ENCODE measurements at places on chromosomes 3 and 15.
A peak's percentile ranks its signal among the peaks of the same experiment; 100 is the strongest.

GRCh38 chr3:170730071-170730812 is 139.8 kb downstream of the RPL22L1 start:
- DNase-seq, result no peak

DNA sequence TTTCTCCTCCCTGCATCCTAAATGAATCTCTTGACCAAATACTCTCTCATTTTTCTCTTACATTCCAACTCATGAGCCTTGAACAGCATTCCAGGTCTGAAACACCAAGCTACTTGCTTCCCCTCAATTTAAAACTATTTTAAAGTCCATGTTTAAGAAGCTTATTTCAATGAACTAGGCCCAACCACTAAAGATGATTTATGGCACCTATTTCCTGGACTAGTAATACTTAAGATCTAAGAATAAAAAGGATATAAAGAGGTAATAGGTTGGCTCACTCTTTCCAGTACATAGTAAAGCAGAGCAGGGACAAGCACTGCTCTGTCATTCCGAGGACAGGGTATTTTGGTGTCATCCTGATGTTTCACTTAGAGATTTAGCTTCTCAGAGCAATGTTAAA is 219.3 kb upstream of the TMCO5A start:
- DNase-seq, result no peak

DNA sequence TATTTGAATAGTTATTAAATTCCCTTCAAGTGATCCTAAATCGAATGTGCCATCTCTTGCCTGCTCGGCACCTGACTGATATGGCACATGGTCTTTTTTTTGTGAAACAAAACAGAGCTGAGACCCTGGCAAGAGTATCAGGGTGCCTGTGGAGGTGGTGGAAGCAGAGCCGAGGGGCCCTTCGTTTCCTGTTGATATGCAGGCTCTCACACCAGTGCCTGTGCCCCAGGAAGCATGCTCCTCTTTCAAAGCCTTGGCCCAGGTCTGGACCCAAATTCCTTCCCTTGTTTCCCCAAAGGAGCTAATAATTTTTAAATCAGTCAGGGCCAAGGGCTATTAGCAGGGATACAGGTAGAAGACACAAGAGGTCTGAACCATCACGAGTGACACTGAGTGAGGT is 21.5 kb upstream of the MRPS22 start:
- no peak for DNase-seq

DNA sequence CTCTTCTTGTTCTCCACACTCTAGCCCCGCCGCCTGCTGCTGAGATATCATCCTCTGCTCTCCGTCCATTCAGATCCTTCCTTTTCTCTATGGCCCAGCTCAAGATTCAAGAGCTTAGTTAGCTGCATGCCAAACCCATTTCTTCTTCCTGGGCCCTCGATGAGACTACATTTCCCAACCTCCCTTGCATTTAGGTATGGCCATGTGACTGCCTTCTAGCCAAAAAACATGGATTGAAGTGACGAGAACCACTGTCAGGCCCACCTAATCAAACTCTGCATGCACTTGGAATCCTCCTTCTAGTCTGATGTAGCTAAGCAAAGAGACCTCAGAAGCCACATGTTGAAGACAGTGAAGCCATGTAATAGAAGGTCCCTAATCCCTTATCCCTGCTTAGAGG is 308.2 kb downstream of the VPS13C start:
- no peak for DNase-seq

GRCh38 chr15:74350295-74351275 is 16.9 kb downstream of the CYP11A1 start:
- DNase-seq, result no peak

- no peak for DNase-seq
Observed at GRCh38 chr15:79562899-79563298, 130.8 kb downstream of the MINAR1 start.

GRCh38 chr3:57948080-57948671 is 60.0 kb upstream of the FLNB start:
- DNase-seq, result no peak

GRCh38 chr15:67076147-67076843 is 10.9 kb downstream of the SMAD3 start:
- no peak for DNase-seq

- no peak for DNase-seq
Observed at GRCh38 chr15:67869701-67870100, 29.9 kb upstream of the RNU6-1 start.

- no peak for DNase-seq
Observed at GRCh38 chr15:91793771-91794170, 59.7 kb upstream of the SLCO3A1 start.

DNA sequence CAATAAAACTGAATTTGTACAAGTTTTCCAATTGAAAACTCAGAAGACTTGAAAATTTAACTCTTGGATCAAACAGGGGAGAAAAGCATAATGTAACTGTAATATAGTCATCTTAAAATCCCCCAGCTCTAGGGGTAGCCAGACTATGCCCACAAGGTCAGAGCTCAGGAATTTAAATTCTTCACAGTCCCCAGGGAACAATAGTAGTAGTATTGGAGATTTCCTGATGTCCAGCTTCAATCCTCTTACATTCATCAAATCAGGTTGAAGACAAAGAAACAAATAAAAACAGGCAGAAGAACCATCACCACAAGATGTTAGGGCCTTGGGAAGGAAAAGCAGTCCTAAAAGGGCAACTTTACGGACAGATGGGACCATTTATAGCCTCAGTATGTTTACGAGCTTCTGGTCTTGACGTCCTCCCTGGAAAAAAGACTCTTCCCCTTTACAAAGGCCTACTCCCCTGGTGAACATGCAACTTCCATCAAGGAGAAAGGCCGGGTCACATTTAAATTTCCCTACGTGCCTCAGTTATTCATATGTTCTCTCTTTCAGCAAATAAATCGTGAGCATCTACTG is 96.8 kb downstream of the PLCH1 start:
- no peak for DNase-seq

GRCh38 chr15:69729167-69729748 is 276.6 kb downstream of the RPLP1 start:
- peak; percentile 55 for DNase-seq

DNA sequence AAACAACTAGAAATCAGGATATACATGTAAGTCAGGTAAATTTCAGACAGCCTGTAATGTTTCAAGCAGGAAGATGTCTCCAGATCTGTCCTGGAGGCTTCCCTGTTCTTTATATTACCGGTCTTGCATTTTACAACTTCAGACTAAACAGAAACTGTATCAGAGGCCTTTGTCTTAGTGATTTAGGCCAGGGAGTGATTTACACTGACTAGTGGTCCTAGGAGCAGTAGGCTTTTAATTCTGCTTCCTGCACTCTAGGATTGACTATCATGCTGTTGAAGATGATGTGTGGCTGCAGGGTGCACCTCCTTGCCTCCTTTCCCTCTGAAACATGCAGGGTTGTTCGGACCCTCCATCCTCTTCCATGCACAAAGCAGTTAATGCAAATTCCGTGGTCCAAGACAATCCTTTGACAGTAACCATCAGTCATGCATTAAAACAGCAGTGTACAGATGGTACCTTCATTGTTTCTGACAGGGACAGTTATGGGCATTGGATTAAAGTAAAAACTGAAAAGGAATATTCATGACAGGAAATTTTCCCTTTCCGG is 27.6 kb downstream of the CHRNA7 start:
- DNase-seq, result no peak

GRCh38 chr3:100600181-100601042 is 9.0 kb upstream of the ADGRG7 start:
- DNase-seq, result no peak

- DNase-seq, result no peak
Observed at GRCh38 chr3:88957711-88958439, 149.5 kb upstream of the EPHA3 start.

Measured in activated CD4-positive, alpha-beta T cell treated with anti-CD3 and anti-CD28 coated beads, Interleukin-2, amount 50 U/mL, for 24 hours (primary cell).